ENCODE measurements at places on chromosomes 4 and X.

DNA sequence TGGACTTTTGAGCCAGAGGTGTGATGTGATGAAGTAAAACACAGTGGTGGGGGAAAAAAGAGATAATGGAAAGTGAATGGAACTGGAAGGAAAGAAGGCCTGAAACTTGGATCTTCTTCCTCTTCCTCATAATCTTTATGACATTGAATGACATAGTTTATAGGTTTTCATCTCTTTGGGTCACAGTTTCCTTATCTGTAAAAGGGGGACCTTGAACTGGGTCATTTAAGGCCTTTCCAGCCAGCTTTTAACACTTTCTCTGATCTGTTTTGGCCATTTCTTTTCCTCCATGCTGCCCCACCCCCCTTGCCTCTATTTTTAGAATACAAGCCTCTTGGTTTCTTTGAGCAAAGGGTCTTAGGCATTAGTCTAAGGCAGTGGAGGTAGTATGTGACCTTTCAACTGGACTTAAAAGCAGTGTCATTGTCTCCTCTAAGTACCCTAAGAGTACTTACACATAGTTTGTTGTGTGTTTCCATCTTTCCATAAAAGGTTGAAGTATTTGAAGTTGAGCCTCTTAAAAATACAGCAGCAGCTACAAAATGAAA, 7.8 kb downstream of the CPEB2 start:
- DNase-seq, result no peak

DNA sequence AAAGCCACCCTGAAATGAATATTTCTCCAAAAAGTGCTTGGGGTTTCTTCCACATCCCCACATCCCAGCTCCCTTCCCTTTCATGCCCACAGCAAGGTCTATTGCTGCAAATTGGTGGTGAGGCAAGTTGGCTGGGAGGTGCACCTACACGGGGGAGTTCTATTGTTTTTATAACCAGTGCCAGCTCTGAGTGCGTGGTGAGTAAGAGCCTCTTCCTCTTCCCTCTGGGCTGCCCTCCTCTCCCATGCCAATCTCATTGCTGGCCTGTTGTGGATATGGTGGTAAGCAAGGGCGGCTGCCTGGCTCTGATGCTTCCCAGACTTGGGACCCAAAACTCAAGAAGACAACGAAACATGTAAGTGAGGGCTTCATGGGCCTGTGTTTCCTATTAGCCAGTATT, 204.3 kb downstream of the SHROOM3 start:
- peak; percentile 39 for DNase-seq

DNA sequence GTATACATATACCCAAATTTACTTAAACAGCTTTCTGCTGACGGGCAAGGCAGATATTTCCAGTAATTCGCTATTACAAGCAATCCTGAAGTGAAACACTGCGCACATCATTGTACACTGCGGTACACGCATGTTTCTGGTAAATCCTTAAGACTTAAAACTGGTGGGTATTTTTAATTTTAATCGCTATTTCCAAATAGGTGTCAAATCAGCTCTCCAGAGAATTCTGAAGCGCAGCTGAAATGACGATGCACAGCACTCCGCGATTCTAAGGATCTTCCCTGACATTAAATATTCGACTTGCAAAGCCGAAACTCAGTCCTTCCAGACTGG, 361 bp downstream of the TMEM128 start:
- DNase-seq, result no peak

DNA sequence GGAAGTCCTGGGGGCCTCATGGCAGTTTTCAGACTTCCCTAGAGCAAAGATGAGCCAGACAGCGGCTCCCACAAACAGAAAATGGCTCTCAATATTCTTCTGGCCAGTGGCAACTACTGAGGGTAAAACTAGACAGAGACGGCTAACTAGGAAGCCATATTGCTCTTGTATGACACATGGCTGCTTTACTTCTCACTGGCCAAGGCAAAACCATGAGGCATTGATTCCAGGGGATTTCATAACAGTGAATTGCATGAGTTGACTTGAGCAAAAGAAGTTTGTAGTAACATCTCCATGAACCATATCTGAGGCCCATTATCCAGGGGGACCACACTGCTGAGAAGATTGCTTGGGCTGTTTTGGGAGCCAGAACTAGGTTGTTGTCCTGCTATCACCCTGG, 13.7 kb upstream of the TLR8 start:
- DNase-seq, result no peak

DNA sequence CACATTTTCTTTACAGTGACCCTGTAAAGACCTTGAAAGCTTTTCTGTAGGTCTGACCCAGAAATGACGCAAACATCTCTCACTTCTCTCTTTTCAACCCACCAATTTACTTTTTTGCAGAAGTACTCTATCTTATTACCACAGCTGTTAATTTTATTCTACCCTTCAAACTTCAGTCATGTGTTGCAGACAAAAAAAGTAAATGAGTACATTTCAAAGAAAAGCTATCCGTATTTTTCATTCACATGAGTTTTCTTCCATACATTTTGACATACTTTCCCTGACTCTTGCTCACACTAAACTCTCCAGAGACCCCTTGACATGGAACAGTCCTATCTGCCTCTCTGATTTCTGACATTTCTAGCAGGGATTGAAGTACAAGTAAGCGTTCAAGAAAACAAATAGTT, 51.7 kb downstream of the SLC7A11 start:
- no peak for DNase-seq

DNA sequence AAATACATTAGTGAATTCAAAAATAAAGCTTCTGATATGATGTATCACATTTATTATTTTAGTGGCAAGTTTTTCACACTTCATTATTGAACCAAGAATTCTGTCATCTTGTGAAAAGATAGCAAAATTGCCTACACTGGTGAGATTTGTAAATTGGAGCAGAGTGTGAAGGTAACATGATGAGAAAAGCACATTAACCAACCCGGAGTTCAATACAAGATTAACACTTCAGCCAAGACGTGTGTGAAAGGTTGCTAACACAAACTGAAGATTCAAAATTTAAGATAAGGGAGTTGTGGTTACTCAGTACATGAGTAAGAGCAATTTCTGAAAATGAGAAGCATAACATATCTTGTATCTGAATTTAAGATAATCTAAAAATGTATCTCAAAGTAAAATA, 346.7 kb downstream of the PDHA2 start:
- no peak for DNase-seq

DNA sequence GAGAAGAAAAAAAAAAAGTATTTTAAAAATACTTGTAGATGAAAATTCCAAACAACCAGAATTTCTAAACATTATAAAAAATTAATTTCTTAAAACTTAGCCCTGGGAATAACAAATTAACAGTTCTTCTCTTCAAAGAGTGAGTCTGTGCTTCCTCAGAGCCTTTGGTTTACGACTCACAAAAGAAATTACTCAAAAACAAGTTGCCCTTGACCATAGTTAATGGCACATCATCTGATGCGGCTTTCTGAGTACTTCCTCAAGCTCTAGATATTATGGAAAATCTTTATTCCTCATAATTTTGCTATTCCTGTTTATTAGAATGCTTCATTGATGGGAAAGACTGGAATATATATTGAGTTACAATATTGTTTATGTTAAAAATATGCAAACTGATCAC, 23.7 kb downstream of the TAPT1 start:
- DNase-seq, result no peak

DNA sequence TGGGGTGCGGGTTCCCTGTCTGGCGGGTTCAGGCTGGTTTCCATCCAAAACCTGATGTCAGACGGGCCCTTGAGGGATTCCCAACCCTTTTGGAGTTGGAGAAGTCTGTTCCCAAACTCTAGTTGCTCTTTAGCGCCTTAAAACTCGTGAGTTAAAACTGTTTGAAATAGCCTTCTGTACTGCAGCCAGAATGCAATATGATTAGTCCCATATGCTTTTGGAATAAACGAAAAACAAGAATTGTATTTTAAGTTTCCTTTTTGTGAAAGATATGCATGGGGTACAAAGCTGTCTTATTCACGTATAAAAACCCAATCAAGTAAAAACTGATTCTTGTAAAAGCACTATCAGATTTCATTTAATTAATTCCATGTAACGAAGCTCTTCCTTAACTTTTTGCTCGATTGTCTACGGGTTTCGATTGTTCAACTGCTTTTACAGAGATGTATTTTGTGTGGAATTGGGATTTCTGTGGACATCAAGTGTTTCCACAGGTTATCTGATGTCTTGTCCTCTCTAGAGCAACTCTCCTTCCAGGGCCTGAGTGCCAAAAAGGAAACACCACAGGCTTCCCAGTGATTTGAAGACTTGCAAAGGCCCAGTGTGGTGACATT, 49.5 kb downstream of the CLDN34 start:
- DNase-seq, result no peak

DNA sequence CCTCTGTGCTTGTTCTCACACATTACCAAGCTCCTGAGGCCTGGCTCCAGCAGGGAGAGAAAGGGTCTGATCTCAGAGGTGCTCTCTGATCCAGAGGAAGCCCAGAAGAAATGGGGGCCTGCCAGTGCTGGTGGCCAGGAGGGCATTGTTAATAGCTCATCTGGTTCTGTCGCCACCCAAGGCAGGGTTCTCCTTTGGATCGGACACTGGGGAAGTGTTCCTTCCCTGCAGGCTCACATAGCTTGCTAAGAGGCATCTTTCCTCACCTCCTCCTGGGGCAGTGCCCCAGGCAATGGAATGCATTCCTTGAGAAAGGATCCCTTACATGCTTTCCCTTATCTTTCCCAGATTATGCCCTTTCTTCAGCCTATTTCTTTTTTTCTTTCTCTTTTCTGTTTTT, 53.8 kb downstream of the RBM47 start:
- peak; percentile 49 for DNase-seq

- DNase-seq, result no peak
These were observed 137.1 kb downstream of the AMELX start for GRCh38 chrX:11430271-11430670.

DNA sequence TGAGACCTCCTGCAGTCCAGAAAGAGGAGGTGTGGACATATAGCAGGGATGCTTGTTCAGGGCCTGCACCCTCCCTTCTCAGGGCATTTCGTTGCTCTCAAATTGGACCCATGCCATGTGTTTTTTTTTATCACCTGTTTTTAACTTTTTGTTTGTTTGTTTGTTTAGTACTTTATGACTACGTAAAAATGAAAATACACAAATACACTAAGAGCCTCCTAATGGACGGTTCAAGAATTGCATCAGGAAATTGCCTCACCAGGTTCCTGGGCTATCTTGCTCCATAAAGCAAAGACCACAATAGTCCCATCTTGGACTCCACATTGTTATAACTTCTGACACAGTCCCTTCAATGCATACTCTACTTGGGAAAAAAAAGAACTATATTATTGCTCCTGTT, 1685.9 kb upstream of the TENM3 start:
- DNase-seq, result no peak
